ENCODE measurements at places on chromosomes 2 and 18.

DNA sequence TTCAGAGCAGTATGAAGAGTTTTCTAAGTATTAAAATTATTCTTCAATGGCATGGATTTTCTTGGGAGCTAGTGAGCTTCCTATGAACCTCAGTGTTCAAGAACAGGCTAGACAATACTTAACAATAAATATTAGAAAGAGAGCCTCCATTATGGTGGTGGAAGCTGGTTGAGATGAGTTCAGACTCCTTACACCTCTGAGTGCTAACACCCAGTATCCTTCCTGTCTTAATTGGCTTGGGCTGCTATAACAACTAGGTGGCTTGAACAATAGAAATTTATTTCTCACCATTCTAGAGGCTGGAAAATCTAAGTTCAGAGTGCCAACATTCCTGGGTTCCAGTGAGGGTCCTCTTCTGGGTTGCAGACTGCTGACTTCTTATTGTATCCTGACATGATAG lies 369.4 kb upstream of the HNRNPA3 start:
- no peak for DNase-seq

- peak; percentile 2 for DNase-seq
Observed at GRCh38 chr2:75464348-75464946, 96.3 kb downstream of the EVA1A start.

DNA sequence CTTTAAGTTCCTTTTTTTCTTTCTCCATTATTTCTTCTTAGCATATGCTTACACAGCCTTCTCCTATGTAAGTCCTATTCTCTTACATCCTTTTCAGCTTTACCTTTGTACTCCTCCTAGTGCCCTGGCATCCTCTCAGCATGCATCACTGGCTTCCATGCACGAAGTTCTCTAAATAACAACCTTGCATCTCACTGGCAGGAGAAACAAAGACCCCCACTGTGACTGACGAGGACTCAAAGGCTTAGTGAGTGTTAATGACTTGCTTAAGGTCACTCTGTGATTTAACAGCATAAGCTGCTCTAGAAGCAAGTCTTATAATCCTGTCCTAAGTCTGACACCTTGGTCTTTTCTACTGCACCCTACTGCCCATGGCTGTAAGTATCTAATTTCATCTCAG lies 1236.0 kb upstream of the CELF4 start:
- no peak for DNase-seq

DNA sequence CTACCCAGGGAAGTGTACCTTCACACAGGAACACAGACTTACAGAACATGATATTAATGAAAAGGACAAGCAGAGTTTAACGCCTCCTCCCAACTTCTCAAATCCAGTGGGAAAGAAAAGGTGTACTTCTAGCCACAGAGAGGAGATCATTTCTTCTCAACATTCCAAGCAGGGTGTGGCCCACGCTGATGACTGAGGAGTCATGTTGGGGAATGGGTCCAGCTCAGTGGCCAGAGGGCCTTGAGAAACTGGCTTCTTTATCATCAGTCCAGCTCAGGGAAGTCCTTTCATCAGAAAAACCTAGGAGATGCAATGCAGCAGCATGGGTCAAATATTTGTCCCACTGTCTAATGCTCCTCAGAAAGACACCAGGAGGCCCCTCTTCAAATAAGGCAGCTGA lies 63.0 kb downstream of the RBM43 start:
- no peak for DNase-seq

- DNase-seq: no peak
Observed at GRCh38 chr2:96152304-96153161, 7.3 kb upstream of the DUSP2 start.

- DNase-seq: no peak
Observed at GRCh38 chr18:59096098-59096789, 43.4 kb upstream of the SEC11C start.

- no peak for DNase-seq
Observed at GRCh38 chr2:65558743-65559142, 126.3 kb upstream of the SPRED2 start.

- DNase-seq: peak; percentile 29
Observed at GRCh38 chr18:74951165-74951760, 257.7 kb downstream of the PTGR3 start.

- no peak for DNase-seq
Observed at GRCh38 chr2:1594123-1594372, 150.3 kb downstream of the PXDN start.

DNA sequence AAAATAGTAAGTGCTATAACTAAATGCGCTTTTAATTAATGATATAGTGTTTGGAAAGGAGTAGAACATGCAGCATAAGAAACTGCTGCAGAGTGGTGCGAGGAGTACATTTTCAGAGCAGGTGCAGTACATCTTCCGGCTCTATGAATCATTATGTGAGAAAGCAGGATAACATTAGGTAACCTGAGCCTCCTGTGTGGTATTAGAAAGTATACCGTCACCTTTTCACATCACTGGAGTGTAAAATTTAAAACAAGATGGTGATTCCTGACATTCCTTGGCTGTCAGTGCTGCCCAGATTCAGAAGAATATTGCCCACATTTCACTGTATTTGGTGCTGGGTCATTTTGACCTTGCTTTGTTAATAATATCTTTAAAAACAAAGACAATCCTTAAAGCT lies 7.8 kb upstream of the DYNC2LI1 start:
- DNase-seq: no peak

GRCh38 chr2:19028587-19029375 lies 329.6 kb downstream of the OSR1 start:
- no peak for DNase-seq

- DNase-seq: no peak
Observed at GRCh38 chr18:35424356-35424755, 47.2 kb upstream of the ZNF396 start.

GRCh38 chr2:205324355-205324754 lies 357.9 kb upstream of the NRP2 start:
- no peak for DNase-seq

GRCh38 chr2:226873826-226874225 lies 38.0 kb downstream of the RHBDD1 start:
- DNase-seq: no peak

GRCh38 chr2:223642506-223642905 lies 40.3 kb upstream of the SCG2 start:
- no peak for DNase-seq

DNA sequence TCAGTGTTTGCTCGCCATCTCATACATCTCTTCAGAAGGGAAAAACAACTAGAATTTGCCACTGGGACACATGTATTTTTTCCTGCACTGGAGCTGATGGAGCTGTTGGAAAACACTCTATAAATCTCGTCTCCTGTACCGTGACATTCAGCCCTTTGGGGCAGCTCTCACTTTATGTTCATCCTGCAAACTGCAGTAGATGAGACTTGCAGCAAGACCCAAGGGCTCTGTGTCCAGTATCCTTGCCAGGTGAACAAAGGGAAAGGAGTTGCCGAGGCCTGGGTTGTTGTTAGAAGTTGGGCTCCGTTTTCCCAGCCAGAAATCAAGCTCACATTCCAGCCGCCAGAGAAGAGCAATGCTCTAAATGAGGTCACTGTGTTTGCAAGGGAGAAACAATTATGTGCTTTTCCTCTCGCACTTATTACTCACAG lies 285.1 kb downstream of the SLC4A3 start:
- no peak for DNase-seq

DNA sequence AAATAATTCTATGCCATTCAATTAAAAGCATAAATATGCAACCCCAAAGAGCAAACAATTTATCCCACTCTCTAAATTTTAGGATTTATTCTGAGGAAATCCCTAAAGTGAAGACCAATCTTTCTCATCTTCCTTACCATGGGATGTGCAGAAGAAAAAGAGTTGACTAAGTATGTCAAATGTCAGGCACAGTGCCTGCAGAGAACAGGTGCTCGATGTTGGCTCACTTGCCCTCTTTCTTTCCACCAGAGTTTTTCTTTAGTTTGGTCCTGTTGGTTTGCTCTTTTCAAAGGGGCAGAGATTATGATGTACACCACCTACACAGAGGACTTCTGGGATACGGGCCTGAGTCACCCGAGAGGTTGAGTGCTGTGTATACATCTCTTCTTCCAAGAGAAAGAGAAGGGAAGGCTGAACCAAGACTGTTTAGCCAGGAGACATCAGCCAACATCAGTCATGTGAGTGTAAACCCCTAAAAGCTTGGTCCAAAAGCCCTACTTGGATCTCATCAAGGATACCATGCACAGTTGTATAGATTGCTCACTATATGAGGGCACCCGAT lies 51.7 kb downstream of the SUMO1 start:
- DNase-seq: no peak

- no peak for DNase-seq
Observed at GRCh38 chr2:12824778-12825379, 108.1 kb downstream of the TRIB2 start.

DNA sequence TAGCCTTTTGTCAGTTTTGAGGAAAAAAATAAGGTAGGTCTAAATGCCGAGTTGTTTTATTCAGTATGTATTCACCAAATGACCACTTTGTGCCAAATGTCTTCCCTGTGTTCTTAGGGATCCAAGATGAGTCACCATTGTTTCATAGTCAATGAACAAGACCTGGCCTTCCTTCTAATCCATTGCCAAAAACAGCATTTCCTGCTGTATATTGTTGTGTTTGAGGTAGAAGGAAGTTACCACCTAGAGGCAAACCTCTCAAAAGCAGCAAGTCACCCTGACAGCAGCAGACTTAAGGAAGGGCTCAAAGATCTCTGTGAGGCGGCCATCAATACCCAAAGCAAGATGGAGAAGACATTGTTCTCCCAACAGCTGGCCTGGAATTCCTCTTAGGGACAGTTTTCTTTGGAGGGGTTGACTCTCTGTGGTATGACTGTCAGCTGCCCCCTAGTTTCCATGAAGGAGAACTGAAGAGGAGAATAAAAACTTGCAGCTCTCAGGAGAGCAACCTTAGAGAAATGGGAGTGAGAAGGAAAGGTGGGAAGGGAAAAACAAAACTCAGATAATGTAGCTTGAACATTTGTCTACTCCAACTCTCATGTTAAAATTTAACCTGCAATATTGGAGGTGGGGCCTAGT lies 328.3 kb downstream of the LRATD1 start:
- no peak for DNase-seq

GRCh38 chr2:234204480-234204879 lies 154.0 kb downstream of the SPP2 start:
- no peak for DNase-seq

- DNase-seq: no peak
Observed at GRCh38 chr2:140604788-140605187, 1526.0 kb downstream of the LRP1B start.

GRCh38 chr2:108605947-108606346 lies 71.7 kb downstream of the LIMS1 start:
- no peak for DNase-seq

DNA sequence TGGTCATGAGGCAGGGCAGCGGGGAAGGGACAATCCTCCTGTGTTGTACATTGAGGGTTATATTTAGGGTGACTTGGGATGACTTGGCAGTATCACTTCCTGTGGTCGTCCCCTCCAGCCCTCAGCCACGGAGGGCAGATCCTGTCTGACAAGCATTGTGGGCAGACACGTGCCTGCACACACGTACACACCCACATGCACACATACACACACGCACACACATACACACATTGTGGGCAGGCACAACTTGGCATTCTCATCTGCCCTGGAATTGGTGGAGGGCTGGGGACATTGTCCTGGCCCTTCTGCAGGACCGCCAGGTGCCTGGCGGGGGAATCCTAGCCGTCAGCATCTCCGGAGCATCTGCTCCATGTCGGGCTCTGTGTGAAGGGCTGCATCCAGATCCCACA lies 47.6 kb downstream of the ODC1 start:
- DNase-seq: peak; percentile 53

GRCh38 chr2:47937677-47938076 lies 31.4 kb upstream of the FBXO11 start:
- no peak for DNase-seq
